ENCODE measurements at places on chromosomes 5 and 9.

DNA sequence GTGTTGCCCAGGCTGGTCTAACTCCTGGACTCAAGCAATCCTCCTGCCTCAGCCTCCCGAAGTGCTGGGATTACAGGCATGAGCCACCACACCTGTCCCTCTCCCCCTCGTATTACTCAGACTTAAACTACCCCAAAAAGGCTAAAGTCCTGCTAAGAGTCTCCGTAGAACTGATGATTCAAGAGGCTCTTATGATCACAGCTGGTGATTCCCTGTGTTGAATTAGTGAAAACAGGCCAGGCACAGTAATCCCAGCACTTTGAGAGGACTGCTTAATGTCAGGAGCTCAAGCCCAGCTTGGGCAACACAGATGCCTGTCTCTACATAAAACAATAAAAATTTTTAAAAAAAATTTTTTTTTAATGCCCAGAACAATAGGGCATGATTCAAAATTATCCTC is 9.2 kb downstream of the CDC26 start:
- no peak for DNase-seq

DNA sequence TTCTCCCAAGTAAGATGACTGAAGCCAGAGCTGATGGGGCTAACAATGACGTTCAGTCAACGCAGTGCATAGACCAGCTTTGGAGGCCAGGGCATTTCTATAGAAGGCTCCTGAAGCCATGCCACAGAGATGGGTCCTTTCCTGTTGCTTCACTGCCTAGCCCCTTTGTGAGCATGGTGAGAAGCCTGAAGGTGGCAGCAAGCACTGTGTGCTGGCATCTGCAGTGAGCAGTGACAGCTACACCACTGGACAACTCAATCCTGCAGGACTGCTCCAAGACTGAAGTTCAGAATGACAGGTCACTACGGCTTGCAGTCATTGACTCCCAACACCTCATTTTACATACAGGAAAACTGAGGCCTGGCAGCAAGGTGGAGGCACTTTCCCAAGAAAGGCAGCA is 229.0 kb downstream of the TSSK1B start:
- no peak for DNase-seq

DNA sequence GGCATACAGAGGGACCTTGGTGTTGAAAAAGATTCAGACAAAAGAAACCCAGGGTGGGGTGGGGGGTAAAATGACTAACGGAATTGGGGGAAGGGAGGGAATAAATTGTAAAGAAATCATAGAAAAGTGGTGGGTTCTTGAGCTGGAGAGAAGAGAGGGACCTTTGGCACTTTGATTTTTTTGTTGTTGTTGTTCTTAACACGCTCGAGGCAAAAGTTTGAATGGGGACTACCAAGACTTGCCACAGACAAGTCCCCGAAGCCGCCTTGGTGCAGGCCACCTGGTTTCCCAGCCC is 616 bp downstream of the VCAN start:
- no peak for DNase-seq

DNA sequence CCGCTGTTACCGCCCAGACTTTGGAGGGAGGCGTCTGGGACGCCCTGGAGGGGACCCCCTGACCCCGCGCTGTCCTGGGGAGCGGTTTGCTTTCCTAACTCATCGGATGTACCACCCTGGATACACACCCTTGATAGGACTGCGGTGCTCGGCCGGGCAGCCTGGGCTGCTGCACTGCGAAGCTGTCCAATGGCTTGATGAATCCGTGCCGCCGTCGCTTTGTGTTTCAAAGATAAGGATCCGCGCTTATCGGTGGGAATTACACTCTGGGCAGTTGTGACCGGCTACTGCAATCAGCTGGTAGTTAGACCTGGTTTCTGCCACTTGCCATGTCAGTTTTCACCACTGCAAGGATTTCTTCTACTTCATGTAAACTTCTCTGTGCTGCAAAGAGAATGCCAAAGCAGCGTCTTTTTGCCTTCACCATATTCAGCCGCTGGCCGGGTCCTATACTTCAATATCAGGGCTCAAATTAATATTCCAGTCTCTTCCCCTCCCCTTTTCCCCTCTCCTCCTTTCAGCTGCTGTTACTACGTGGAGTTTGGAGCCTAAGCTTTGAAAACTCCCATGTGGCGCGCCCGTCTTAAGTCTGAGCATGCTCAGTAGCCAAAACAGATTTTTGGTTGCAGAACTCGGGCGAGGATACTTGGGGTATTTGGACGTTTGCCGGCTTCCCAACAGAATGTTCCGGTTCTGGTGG is 727 bp downstream of the SMAD5 start:
- no peak for DNase-seq

DNA sequence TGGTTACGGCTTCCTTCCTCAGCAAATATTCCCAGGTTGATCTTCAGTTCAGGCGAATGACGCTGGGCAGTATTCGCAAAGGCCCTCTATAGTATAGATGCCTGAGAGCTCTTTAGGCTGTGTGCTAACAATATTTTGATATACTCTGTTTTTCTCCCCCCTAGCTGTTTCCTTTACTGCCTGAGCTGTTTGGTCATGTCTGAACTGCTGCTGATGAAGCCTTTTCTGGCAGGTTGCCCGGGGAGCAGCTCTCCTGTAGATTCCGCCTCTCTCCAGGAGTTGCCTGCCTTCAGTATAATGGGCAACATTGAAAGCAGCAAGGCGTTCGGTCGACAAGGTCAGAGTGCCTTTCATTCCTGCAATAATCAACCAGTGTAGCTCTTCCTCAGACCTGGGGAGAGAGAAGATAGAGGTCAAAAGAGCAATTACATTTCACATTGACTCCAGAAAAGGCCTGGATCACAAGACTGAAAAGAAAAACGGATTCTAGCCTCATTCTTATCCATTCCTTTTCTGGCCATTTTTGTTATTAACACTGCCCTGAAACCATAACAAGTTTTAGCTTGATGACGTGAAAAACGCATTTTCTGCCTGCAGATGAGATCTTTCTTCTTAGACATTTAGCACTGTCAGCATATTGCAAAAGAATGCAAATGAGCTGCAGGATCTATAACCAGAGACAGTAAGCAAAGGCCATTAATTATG is 60.1 kb upstream of the ZNF608 start:
- no peak for DNase-seq

DNA sequence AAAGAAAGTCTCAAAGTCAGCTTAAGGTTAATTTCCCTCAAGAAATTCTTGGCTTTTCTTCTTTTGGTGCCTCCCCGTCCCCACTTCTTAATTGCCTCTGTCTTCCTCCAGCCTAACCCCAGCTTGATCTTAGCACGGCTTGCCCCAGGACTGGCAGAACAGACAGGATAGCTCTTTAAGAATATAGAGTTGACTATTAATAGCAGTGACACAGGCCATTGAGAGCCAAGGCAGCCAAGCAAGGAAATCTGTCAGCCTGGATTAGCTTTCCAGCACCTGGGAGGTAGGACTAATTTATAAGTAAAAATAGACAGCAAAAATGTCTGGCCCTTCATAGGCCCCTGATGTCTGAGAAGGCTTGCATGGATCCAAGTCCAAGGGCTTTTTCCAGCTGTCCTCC is 384.6 kb upstream of the SLC30A5 start:
- DNase-seq: no peak

DNA sequence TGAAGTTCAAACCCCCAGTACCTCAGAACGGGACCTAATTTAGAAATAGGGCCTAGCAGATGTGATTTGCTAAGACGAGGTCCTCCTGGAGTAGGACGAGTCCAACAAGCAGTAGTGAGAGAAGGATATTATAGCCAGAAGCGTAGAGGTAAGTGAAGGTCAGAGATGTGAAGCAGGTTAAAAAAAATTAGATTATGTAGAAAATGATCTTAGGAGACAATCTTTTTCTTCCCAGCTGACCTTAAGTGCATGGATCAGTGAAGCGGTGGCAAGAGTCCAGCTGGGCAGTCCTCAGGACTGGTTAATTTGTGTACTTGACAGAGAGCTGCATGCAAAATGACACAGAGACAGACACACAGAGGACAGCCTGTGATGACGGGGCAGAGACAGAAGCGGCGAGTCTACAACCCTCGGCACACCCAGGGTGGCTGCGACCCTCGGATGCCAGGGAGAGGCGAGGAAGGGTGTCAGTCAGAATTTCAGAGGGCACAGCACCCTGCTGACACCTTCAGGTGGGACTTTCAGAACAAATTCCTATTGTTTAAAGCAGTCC is 131.4 kb upstream of the IRX4 start:
- no peak for DNase-seq

DNA sequence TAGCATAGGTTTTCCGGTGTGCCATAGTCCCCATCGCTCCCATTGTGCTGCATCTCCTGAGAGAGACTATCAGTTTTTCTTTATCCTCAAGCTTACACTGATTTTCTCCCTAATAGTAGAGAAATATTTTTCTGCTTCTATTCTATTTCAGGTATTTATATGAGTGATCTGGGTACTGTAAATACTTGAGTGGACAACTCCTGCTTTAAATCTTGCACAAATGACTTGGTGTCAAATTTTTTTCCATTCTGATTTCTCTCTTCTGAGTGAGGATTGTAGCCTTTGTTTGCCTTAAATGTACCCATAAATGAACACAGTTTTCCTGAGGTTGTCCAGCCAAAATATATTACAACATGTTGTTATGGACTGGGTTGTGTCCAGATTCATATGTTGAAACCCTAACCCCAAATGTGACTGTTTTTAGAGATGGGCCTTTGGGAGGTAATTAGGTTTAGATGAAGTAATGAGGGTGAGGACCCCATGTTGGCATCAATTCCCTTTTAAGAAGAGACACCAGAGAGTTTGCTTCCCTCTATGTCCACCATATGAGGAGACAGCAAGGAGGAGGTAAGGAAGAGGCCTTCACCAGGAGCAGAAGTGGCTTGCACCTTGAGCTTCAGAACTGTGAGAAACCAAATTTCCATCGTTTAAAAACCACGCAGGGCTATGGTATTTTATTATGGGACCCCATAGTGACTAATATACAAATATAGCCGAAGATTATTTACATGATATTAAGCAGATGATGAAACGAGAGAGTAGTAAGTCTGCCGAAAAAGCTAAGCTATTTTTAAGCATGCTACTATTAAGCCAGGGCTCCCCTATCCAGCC is 336.4 kb upstream of the MPDZ start:
- DNase-seq: no peak

DNA sequence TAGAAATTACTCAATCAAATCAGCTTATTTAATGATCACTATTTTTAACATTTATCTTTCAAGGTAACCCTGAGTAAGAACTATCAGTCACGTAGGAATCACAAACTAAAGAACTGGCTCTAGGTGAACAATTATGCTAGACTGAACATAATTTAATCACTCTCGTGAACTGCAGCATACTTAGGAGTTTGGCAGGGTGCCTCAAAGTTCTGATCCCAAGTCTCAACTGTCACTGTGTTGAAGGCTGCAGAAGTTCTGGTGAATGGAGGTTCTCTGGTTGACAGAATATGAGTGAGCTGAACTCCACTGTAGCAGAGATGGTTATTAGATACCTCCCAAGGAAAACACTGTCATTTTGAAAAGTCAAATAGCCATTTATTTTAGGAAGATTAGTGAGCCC is 89.1 kb downstream of the KLHL3 start:
- no peak for DNase-seq

DNA sequence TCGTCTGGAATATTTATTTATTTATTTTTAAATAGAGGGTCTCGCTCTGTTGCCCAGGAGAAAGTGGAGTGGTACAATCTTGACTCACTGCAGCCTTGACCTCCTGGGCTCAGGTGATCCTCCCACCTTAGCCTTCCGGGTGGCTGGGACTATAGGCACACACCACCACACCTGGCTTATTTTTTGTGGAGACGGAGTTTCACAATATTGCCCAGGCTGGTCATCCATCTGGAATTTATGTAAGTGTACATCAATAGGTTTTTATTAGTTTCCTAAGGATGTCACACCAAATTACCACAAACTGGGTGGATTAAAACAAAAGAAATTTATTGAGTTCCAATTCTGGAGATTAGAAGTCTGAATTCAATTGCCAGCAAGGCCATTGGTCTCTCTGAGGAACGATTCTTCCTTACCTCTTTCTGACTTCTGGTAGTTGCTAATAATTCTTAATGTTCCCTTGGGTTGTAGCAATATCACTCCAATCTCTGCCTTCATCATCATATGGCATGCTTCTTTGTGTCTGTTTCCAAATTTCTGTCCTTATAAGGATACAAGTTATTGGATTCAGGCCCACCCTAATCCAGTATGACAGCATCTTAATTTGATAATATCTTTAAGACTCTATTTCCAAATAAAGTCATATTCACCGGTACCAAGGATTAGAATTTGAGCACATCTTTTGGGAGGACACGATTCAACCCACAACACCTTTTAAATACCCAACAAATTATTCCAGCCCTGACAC is 16.3 kb upstream of the RAD23B start:
- no peak for DNase-seq

- DNase-seq: no peak
Observed at GRCh38 chr5:143354025-143354424, 49.5 kb downstream of the NR3C1 start.

- no peak for DNase-seq
Observed at GRCh38 chr5:97167435-97167834, 15.6 kb downstream of the RIOK2 start.

DNA sequence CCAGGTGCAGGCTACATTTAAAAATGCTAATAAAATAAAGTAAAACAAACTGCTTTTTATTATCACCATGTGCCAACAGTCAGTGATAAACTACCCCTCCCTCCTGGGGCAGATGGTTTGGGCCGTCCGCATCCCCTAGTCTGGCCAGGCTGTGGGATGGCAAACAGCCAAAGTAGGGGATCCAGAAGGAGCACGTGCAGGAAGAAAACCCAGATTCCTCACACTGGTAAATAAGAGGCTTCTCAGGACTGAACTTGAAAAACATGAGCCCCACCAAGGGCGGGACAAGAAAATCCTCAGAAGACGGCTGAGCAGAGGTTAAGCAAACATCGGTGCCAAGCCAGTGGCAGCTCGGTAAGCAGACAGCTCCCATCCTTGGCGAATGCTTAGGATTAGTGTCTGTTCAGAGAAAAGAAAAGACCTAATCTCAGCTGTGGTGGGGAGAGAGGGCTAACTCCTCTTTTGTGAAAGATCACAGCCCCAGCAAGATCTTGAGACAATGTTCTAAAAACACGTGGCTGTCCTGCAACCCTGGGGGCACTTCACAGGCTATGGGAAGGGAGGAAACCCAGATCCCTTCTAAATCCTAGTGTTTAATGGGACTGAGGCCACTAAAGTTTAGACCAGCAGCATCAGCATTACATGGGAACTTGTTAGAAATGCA is 46.5 kb upstream of the GDNF start:
- DNase-seq: no peak

DNA sequence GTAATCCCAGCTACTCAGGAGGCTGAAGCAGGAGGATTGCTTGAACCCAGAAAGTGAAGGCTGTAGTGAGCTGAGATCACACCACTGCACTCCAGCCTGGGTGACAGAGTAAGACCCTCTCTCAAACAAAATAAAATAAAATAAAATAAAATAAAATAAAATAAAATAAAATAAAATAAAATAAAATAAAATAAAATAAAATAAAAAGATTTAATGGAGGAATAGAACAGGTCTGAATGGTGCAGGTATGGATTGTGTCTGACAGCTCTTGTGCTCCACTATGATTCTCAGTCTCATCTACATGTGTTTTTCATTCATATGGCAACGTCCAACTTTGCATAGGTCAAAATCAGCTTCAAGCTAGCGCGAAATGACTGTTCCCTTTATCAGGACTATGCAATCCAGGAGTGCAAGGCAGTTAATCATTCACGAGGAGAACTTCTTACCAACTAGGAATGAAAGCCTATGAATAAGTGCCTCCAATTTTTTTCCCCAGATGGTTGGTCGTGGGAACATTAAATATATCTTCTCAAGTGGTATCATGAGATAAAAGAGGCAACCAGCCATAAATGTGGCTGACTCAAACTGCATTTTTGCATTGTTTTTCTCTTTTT is 1392.3 kb upstream of the CDH9 start:
- no peak for DNase-seq

GRCh38 chr5:56622141-56622540 is 193.2 kb upstream of the MAP3K1 start:
- no peak for DNase-seq
